M059J (cell line): ENCODE measurements at places on chromosomes 4 and X. TPM values are rescaled to one million over a fixed set of nuclear protein-coding genes. Genes with fewer than 3 reads are reported as not detected.

GRCh38 chr4:83305187-83305586 lies 20.6 kb upstream of the COQ2 start:
- DNase-seq, result no peak

DNA sequence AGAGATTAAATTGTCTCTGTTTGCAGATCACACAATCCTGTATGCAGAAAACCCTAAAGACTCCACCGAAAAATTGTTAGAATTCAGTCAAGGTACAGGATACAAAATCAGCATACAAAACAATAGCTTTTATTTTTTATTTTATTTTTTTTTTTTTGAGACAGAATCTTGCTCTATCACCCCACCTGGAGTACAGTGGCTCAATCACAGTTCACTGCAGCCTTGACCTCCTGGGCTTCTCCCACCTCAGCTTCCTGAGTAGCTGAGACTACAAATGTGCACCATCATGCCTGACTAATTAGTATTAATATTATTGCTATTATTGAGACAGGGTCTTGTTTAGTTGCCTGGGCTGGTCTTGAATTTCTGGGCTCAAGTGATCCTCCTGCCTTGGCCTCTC lies 8.9 kb upstream of the PLXNB3 start:
- DNase-seq, result no peak

DNA sequence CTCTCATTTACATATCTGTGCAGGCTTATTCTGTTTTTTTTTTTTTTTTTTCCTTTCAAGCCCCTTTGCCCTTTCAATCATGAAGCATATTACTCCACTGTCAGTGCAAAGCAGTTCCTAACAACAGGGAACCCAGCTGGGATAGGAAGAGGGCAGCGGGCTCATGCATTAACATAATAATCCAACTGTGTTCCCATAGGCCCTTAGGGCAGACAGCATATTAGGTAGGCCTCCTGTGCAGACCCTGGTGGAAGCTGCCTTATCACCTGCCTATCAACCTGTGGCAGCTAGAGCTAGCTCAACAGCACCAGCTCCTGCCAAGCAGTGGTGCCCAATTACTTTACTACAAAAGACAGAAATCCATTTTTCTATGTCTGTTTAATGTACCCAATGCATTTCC lies 49.3 kb downstream of the SLC10A7 start:
- DNase-seq, result no peak

DNA sequence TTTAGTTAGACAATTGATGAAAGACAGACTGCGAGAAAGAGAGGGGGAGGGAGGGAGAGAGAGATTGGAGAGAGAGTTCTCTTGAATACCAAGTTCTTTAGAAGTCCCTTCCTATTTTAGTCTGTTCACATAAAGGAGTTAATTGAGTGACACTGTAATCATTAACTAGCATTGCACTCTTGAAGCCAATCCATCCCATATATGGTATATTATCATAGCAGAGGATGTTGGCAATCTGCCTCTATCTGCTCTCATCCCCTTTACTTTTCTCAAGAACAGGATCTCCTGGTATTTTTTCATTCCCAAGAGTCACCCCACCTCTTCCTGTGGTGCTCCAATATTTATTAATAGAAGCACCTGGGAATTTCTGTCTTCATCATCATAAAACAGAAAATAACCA lies 959.6 kb upstream of the NDST4 start:
- DNase-seq, result no peak

- DNase-seq, result no peak
These were observed 271.2 kb downstream of the CHIC1 start for GRCh38 chrX:73834219-73834618.

- peak; percentile 69 for DNase-seq
These were observed 202.2 kb downstream of the QDPR start for GRCh38 chr4:17309567-17310268.

DNA sequence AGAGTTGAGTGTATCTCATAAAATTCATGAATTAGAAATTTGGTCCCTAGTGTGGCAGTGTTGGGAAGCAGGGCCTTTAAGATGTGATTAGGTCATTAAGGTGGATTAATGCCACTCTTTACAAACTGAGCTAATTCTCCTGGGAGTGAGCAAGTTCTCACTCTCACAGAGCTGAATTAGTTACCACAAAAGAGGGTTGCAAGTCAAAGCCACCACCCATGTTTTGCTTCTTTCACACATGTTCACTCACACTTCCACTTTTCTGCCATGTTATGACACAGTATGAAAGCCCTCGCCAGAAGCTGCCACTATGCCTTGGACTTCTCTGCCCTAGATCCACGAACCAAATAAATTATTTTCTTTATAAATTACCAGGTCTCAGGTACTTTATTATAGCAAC lies 332.1 kb downstream of the ARAP2 start:
- DNase-seq, result no peak

The EPGN gene
- total RNA-seq, result not detected in 2 replicates

The DMP1 gene
- total RNA-seq, result not detected in 2 replicates
